ENCODE measurements at places on chromosomes 16 and 17.
A peak's percentile ranks its signal among the peaks of the same experiment; 100 is the strongest.

- no peak for DNase-seq
Observed at GRCh38 chr17:79953335-79953734, 82.3 kb downstream of the TBC1D16 start.

- no peak for DNase-seq
Observed at GRCh38 chr16:28208131-28208530, 3.6 kb downstream of the XPO6 start.

DNA sequence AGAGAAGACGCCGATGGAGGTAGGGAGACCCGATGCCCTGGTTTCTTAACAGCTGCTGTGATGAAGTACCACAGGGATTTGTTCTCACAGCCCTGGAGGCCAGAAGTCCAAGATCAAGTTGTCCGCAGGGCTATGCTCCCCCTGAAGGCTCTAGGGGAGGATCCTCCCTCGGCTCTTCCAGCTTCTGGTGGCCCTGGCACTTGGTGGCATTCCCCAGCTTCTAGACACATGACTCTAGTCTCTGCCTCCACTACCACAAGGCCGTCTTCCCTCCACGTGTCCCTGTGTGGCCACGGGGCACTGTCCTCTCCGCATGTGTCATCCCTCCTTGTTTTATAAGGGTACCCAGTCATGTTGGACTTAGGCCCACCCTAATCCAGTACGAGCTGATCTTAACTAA lies 375.2 kb downstream of the SLC39A11 start:
- DNase-seq = no peak

- DNase-seq = no peak
Observed at GRCh38 chr17:20896153-20896649, 146.6 kb downstream of the USP22 start.

DNA sequence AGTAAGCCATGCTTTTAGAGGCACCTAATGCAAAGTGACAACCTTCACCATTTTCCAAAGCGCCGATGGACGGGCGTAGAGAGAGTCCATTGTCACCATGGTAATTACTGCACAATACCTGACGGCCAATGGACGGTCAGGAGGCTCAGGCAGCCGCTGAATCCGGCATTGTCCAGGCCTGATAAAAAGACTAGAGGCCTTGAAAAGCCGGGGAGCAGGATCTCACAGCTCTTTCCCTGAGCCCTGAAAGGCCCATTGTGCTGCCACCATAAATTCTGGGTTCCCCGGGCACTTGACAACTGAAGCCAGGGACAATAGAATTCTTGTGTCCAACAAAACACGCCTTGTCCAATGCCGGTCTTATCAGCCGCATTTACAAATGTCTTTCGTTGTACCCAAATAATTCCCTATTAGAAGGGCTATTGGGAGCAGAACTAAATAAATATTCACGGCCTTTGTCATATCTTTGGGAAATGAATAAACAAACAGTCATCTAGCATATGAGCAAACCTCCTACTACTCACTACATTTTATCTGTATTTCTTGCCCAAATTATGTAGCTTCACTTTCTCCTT lies 62.4 kb downstream of the CDH11 start:
- DNase-seq = peak; percentile 79

GRCh38 chr17:1005361-1005946 lies 8.5 kb downstream of the TIMM22 start:
- DNase-seq = peak; percentile 74

- no peak for DNase-seq
Observed at GRCh38 chr16:21338537-21339268, 60.6 kb upstream of the CRYM start.

- no peak for DNase-seq
Observed at GRCh38 chr16:2767891-2768290, 9.2 kb downstream of the ELOB start.

GRCh38 chr17:43952724-43953666 lies 745 bp downstream of the PYY start:
- DNase-seq = no peak

DNA sequence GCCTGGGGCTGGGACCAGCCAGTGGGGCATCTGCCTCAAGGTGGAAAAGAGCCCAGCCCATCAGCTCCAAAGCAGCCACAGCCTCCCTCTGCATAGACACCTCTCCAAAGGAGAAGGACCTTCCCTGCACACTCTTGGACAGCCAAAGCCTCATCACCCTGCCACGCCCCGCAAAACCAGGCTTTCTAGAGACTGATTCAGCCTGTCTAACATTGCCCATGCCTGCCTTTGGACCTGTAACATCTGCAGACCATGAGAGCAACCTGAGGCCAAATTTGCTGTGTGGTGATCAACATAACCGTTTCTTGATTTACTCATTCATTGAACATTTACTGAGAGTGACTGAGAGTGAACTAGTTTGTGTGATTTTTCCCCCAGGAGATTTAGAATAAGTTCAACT lies 219.7 kb upstream of the HSBP1 start:
- DNase-seq = no peak

DNA sequence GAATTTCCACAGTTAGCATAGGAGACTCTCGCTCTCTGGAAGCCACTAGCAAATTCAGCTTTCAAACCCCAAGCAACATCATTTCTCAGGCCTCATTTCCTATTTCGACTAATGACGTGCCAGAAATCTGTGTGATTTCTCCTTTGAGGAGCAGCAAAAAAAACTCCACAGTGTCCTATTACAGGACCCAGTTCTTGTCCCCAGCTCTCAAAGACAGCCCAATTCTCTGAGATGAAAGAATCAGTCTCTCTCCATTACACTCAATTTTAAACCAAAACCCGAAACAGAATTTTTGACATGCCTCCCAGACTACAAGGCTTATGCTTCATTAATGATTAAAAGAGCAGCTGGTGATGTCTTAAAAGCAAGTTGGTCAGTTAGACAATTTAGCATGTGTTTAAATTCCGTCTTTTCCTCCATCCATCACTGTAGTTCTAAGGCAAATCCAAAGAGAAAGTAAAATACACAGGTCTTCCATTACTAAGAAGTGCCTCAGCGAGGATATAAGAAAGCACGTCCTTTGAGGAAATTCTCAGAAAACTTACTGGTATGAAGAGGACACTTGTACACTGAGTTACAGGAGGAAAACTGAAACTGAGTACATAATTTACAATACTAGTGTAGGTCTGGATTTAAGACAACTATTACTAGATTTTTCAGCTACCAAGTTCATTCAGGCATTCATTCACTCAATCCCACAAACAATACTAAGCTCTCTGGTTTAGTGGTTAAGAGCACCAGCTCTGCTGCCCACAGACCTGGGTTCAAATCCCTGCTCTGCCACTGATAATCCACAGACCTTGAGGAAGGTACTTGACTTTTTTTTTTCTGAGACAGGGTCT lies 12.5 kb downstream of the TOM1L2 start:
- DNase-seq = no peak

GRCh38 chr16:19582050-19582831 lies 26.7 kb downstream of the VPS35L start:
- no peak for DNase-seq

GRCh38 chr17:76382803-76383545 lies 1.4 kb upstream of the SPHK1 start:
- no peak for DNase-seq

DNA sequence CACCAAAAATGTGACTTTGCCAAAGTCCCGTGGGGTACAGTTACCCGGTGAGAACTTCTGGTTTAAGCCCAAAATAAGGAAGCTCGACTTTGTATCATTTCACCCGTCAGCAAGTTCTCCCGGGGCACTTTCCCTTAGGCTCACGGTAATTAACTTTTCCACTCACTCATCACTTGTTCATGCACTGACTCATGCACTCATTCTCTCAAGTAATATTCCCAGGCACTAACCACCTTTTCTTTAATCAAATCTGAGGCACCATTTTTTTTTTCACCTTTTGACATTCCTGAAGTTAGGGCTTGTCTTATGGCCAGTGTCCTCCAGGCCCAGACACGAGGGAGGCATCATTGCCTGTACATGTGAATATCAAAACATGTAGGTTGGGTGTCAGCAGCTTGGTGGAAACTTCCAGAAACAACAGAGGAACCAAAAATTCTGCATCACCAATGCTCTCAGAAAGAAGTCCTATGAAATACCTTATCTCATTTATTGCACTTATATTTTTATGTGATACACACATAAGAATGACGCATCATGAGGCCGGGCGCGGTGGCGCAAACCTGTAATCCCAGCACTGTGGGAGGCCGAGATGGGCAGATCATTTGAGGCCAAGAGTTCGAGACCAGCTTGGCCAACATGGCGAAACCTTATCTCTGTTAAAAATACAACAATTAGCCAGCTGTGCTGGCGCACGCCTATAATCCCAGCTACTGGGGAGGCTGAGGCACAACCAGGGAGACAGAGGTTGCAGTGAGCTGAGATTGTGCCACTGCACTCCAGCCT lies 36.1 kb upstream of the ATP2C2 start:
- no peak for DNase-seq

- DNase-seq = no peak
Observed at GRCh38 chr17:60248618-60249289, 99.0 kb downstream of the CA4 start.

GRCh38 chr17:49580981-49581647 lies 5.4 kb downstream of the NXPH3 start:
- DNase-seq = no peak

DNA sequence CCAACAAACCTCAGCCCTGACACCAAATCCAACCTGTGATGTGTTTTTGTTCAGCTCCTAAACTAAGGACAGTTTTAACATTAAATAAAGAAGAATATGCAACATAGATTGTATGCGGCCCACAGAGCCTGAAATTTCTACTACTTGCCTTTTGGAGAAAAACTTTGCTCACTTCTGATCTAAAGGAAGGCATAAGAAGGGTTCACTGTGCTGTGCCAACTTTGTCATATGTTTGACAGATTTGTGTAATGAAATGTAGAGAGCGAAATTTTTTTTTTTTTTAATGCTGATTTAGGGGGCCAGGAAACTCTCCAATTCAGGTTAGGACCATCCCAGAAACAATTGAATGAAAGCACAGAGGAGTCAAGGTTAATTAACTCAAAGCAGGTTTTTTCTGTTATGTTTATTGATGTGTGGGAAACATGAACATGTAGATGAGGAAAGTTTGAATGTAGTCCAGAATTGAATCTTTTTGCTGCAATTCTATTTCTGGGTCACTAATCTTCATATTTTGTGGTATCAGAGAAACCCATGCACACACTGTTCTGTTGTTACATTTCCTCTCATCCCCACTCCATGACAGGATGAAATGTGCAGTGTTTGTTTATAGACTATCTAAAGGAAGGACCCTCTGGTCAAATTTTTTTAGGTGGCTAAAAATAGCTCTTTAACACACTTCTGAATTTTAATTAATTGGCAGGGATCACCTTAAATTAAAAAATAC lies 71.5 kb downstream of the TAOK1 start:
- no peak for DNase-seq

DNA sequence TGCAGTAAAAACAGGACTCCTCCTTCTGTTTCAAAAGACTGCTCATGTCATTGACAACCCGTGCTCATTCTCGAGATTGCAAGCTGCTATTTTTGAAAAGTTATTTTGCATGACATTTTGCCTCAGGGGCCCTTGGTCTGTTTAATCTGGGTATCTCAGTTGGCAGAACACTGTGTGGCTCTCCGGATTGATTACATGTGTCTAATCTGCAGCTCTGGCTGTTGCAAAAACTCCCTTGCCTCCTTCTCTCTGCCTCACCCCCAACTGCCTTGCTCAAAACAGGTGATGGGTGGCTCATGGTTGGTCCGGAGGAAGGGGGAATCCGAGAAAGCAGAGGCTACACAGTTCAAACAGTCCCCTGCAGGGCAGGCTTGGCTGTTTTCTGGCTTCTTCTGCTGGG lies 25.3 kb downstream of the GINS3 start:
- no peak for DNase-seq

- DNase-seq = no peak
Observed at GRCh38 chr17:36204724-36205500, 6.0 kb upstream of the CCL4L2 start.

DNA sequence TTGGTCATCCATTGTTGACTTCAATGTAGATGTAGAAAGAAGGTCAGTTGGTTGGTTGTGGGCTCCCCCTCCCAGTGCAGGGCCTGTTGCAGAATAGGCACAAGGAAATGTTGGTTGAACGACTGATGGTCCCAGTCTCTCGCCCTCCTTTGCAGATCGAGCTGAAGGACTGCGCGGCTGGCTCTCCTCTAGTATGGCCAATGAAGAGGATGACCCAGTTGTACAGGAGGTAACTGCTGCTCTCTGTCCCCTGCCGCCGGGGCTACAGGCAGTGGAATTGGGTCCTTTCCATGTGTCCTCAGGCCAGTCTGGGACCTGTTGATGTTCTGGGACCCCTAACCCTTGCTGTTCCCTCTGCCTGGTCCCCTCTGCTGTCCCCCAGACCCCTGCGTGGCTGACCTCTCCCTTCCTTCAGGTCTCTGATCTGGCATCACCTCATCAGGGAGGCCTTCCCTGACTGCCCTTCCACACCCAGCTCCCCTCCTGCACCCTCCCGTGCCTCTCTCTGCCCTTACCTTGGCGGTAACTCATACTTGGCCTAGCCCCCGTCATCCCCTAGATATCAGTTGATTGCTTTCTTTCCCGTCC lies 5.7 kb downstream of the POLR3E start:
- DNase-seq = no peak

DNA sequence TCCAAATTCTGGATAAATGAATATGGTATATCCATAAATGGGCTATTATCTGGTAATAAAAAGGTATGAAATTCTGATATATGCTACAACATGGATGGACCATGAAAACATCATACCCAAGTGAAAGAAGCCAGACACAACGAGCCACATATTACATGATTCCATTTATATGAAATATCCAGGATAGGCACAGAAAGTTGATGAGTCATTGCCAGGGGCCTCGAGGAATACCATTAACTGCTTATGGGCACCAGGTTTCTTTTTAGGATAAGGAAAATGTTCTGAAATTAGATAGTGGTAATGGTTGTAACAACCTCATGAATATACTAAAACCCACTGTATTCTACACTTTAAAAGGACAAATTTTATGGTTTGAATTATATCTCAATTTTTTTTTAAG lies 123.2 kb downstream of the PITPNC1 start:
- DNase-seq = no peak

- DNase-seq = no peak
Observed at GRCh38 chr16:918068-918467, 52.7 kb downstream of the LMF1 start.

DNA sequence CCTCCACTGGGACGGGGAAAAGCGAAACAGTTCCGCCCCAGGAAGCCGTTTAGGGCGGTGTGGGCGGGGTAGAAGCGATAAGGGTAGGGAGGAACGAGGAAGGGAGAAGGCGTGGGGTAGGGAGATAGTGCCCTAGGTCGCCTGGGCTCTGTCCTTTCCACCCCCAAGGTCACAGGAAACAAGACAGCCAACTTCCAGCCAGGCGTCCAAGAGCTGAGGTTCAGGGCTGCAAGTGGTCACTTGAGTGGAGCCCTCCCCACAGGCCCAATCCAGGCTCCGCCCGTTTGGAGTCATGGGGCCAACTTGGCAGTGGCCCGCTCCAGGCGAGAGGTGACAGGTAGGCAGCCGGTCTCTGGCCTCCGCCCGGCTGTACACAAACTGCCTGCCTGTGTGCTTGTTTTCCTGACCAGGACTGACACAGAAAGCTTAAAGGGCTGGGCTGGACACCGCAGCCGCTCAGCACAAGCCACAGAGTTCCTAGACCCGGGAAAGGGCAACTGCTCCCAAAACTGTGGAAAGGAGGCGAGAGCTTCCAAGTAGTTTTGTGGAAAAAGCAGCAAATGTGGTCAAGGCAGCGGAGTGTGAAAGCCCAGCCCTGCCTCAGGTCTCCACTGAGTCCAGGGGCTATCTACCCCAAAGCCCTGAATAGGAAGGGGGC lies at the start of gene RILP:
Gene RILP, minus strand, starts transcription at position 23 of the 658 bp plus-strand sequence. CDS start 62 bp downstream, outside the sequence.
- DNase-seq = no peak

- DNase-seq = peak; percentile 50
Observed at GRCh38 chr16:25064937-25065336, 46.6 kb upstream of the LCMT1 start.

- DNase-seq = no peak
Observed at GRCh38 chr17:16935241-16935663, 36.7 kb downstream of the TNFRSF13B start.

Data from hypothalamus (tissue), 51 donors.